SIG-M5 (cell line): ENCODE measurements at places on chromosomes 5 and 9.

- no peak for DNase-seq
Measured at GRCh38 chr5:87650284-87650683, 237.6 kb upstream of the CCNH start.

GRCh38 chr9:126386776-126387175, 60.1 kb downstream of the MVB12B start:
- DNase-seq, result no peak

GRCh38 chr5:67013719-67014118, 182.9 kb downstream of the CD180 start:
- DNase-seq, result no peak

DNA sequence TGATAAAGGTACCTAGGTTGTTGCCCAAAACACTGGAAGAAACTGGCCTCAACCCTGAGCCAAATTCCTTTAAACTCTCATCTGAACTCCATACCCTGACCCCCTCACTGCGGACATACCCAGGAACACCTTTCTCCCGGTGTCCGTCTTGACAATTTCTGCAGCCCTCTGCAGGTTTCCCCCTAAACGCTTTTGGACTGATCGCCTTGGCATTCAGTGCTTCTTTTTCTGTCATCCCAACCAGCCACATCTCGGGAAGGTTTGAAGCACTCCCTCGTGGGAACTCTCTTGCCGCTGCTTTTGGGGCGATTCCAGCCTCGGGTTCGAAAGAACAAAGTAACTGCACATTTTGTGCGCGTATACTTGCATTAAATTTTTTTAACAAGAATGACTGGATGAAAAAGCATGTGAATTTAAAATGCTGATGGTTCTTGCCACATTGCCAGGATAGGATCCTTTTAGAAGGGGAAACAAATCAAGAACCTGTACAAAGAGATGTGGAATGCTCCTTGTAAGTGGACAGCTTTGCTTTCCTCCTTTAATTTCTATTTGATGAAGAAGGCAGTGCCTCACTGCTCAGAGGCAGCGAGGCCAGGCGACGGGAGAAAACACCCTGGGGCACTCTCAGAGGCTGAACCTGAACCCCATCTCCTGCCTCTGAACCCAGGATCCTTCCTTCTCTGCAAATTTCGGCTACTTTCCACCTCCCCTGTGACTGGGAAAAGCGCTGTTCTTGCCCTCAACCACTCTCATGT, 615 bp downstream of the PSMD5 start:
- no peak for DNase-seq

- no peak for DNase-seq
Measured at GRCh38 chr9:81035171-81035570, 654.2 kb downstream of the TLE1 start.

DNA sequence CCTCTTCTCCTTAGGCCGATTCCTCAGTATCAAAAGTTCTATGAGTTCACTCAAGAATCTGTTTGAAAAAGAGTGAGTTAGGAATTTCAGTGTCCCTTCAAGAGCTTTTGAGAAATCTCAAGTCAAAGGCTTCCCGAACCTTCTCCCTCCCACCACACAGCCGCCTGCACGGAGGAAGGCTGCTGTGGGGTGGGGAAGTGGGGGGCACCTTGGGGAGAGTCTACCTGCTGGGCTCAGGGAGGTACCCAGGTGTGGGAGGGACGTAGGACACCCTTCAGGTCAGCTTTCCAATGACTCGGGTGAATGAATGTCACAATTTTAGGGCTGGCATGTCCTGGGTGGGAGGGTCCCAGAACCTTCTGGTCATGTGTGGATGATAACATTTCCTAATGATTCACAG, 17.5 kb downstream of the CXCL14 start:
- DNase-seq, result no peak

DNA sequence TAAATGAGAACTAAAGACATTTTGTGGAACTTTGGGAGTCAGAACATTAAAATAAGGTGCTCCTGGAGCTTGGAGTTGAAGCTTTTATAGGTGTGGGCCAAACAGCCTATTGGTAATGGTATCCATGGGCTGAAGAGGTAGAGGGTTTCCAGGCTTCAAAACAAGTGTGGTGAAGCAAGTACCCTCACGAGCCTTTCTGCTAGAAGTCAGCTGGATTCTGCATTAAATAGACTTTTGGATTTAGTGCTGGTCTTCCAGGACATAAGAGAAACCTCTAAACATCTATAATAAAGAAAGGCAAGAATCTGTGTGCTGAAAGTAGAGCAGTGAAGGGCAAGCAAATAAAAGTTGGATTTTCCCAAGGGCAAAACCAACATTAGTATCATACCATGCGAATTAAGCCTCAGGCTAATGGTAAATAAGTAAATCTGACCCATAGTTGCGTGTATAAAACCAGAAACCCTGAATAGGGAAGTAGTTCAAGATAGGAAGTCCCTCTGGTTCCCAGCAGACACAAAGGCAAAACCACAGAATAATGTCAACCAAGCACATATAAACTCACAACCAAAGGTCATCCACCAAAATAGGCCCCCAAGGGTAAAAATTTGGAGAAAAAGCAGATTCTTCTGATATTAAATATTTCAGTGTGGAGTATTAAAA, 306.3 kb downstream of the TLE4 start:
- no peak for DNase-seq

DNA sequence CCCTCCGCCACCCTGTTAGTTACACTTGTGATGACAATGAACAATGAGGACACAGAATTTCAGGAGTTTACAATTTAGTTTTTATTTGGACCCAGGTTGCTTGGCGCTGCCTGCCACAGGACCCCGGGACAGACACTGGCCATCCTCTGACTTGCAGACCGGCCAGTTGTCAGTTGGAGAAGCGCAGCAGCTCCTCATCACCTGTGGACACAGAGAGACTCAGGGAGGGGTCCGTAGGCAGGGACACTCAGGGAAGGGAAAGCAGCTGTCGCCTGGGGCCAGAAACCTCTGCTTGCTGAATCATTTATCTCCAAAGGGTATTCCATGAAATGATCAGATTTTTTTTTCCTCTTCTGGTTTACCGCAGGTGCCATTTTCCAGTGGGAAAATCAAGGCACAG, 18.0 kb downstream of the AMBP start:
- no peak for DNase-seq

DNA sequence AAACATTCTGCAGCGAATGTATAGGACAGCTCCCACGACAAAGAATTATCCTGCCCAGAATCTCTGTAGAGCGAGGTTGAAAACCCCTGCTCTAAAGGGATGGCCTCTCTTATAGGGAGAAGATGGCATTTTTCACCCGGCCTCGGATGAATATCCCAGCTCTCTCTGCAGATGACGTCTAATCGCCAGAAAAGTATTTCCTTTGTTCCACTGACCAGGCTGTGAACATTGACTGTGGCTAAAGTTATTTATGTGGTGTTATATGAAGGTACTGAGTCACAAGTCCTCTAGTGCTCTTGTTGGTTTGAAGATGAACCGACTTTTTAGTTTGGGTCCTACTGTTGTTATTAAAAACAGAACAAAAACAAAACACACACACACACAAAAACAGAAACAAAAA, 17.4 kb upstream of the RARS1 start:
- DNase-seq, result no peak

GRCh38 chr5:161481922-161482321, 64.6 kb downstream of the GABRB2 start:
- no peak for DNase-seq

- DNase-seq, result no peak
Measured at GRCh38 chr5:149135536-149136201, 5.6 kb upstream of the ABLIM3 start.

DNA sequence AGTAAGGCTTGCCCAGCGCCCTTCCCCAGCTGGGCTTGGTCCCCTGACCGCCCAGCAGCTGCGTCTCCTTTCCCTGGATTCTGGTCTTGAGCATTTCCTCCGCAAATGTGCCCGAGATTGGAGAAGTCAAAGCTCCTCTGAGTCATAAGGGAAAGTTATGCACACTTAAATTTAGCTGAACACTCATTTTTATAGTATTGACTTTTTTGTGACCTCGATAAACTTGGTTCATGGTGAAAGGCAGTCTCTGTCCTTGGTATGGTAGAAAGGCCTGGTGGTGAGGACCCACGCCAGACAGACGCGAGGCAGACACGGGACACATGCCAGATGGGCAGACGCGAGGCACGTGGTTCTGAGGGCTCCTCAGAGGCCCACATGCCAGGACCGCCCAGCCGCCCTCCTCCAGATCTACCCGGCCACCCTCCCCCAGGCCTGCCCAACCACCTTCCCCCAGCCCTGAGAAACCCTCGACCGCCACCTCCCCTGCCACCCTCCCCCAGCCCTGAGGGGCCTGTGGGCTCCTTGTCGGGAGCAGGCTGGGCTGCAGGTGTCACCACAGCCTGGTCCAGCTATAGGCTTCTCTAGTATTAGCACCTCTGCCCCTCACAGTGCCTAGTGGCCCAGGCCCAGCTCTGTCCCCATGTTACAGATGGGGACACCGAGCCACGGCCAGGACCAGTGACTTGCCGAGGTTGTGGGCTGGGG, 60.9 kb upstream of the CACNA1B start:
- DNase-seq, result no peak

DNA sequence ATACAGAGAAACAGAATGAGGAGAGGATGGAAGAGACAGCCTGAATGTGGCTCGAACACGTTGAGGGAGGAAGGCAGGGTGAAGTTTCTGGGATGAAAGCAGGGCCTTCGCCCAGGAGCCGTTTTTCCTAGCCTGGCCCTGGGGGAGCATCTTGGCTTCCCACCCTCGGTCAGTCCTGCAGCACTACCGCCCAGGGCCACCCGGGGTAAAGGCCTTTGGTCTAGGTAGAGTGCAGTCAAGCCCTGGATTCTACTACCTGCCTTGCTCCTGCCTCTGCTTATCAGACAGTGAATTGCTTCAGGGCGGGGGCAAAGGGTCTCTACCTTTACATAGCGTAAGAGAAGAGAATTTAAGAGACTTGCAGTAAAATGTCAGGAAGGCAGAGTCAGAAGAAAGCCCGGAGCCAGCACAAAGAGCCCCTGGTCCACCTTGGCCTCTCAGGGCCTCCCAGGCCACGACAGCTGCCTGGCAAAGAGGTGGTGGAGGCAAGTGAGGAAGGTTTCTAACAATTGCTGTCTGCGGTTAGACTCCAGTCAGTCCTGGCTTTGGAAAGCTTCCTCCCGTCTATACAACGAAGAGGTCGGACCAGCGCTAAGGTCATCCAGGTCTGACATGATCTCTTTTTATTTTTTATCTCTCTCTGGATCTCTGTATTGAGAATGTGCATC, 17.9 kb downstream of the COL15A1 start:
- no peak for DNase-seq

DNA sequence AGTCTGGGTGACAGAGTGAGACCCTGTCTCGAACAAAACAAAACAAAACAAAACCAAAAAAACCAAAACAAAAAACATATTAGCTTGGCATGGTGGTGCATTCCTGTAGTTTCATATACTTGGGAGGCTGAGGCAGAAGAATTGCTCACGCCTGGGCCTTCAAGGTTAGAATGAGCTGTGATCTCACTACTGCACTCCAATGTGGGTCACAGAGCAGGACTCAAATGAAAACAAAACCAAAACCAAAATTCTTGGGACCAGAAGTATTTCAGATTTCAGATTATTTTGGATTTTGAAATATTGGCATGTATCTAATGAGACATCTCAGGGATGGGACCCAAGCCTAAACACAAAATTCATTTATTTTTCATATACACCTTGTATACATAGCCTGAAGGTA, 80.2 kb downstream of the TMC1 start:
- no peak for DNase-seq

DNA sequence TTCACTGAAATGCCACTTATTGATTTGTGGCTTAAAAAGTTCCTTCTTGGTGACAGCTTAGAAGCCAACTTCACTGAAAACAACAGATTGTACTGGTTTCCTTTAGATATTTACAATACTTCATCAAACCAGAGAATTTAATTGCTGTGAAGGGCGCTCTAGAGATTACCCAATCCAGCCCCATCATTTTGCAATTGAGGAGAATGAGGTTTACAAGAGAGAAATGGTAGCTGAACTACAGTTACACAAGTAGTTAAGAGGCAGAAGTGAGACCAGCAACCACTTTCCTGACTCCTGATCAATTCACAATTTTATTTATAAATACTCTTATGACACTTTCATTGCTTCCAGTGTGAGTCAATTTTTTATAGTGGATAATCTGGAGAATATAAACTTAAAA, 103.5 kb upstream of the APC start:
- peak; percentile 37 for DNase-seq

DNA sequence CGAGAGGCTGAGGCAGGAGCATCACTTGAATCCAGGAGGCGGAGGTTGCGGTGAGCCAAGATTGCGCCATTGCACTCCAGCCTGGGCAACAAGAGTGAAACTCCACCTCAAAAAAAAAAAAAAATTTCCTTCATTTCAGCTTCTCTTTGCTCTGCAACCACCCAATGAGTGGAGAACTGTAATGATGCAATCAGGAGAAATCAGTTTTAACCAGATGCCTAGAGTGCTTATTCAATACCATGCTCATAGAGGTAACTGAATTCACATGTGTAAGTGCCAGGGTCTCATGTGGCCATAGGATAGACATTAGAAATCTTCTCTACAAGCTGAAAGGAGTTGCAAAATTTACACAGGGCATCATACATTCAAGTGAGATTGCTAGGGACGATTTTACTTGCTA, 70.6 kb downstream of the HMHB1 start:
- DNase-seq, result no peak

GRCh38 chr9:94168203-94169000, 84.1 kb downstream of the PTPDC1 start:
- no peak for DNase-seq

- no peak for DNase-seq
Measured at GRCh38 chr5:159242656-159243055, 20.4 kb upstream of the UBLCP1 start.

DNA sequence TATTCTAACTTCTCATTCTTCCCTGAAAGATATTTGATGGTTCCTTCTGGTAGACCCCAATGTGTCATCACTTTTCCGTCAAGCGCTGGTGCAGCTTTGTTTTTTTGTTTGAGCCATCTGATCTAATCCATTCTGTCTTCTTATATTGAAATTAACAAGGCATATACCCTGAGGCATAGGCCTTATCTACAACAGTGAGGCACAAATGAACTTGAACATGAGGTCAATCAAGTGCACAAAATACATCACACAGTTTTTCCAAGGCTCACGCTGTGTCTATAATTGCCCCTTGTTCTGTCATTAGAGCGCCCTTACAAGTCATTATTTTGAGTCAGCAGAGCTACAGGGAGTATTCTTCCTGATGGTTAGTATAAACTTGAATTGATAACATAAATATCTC, 406.6 kb downstream of the MAT2B start:
- DNase-seq, result no peak

DNA sequence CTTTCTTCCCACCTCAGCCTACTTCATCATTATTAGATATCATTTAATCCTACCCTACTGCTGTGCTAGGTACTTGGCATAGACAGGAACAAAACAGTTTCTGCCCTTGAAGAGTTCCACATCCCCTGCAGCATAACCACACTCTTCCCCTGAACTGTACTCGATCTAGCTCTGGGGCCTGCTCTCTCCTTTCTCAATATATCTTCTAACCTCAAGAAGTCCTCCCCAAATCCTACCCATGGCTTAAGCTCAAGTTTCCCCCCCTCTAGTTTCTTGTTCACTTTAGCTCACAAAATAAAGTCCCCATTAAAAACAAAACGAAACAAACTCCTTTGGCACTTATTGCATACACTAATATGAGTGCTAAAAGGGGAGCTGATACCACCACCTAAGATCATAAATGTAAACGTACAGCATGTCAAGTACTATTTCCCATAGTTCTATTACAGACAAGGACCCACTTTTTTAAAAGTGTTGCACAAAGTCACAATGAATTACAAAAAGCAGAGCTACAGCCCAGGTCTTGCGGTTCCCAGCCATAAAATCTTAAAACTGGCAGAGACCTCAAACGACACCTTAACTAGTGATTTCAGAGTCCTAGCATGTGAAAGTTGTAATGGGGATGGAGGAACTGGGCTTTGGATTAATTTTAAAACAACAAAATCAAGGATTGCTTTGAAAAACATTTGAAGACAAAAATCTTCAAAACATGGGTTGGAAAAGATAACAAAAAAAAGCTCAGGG, 80.7 kb downstream of the PTPDC1 start:
- DNase-seq, result no peak
